ENCODE measurements at places on chromosomes 13 and 19. TPM values are rescaled to one million over a fixed set of nuclear protein-coding genes. Genes with fewer than 3 reads are reported as not detected.

NAPSA gene
- total RNA-seq: 6.0 TPM

BEST2 gene
- not detected for total RNA-seq

OR4F17 gene
- not detected for total RNA-seq

TNFSF9 gene
- total RNA-seq: 1.3 TPM

YJEFN3 gene
- total RNA-seq: 23.2 TPM

HPN gene
- 17.1 TPM for total RNA-seq

IGLON5 gene
- 18.0 TPM for total RNA-seq

GRCh38 chr13:35966024-35966423, 165.2 kb downstream of the DCLK1 start:
- H3K27me3 ChIP-seq: peaks cover 4% of the 10 kb centered on the region
- peaks cover 10% of the 10 kb centered on the region for H3K36me3 ChIP-seq
- H3K4me3 ChIP-seq: no peak overlapping the region
- no peak overlapping the region for H3K27ac ChIP-seq
- no peak for DNase-seq

DNA sequence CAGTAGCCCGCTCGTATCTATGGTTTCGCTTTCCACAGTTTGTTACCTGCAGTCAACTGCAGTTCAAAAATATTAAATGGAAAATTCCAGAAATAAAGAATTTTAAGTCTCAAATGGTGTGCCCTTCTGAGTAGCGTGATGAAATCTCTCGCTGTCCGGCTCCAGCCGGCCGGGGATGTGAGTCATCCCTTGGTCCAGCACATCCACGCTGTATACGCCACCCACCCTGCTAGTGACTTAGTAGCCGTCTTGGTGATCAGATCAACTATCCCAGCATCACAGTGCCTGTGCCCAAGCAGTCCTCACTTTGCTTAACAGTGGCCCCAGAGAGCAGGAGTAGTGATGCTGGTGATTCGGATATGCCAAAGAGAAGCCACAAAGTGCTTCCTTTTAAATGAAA, 40.0 kb downstream of the ZNF331 start:
- H3K27ac ChIP-seq: no peak overlapping the region
- no peaks in the 10 kb centered on the region for H3K27me3 ChIP-seq
- no peaks in the 10 kb centered on the region for H3K4me1 ChIP-seq
- H3K36me3 ChIP-seq: peaks cover 34% of the 10 kb centered on the region
- no peak for DNase-seq

GRCh38 chr19:11535792-11536595, 2.7 kb upstream of the CNN1 start:
- H3K27ac ChIP-seq: peak overlapping the region; percentile 57
- H3K36me3 ChIP-seq: no peaks in the 10 kb centered on the region
- H3K4me3 ChIP-seq: peak overlapping the region; percentile 73
- H3K4me1 ChIP-seq: peaks cover 10% of the 10 kb centered on the region

DNA sequence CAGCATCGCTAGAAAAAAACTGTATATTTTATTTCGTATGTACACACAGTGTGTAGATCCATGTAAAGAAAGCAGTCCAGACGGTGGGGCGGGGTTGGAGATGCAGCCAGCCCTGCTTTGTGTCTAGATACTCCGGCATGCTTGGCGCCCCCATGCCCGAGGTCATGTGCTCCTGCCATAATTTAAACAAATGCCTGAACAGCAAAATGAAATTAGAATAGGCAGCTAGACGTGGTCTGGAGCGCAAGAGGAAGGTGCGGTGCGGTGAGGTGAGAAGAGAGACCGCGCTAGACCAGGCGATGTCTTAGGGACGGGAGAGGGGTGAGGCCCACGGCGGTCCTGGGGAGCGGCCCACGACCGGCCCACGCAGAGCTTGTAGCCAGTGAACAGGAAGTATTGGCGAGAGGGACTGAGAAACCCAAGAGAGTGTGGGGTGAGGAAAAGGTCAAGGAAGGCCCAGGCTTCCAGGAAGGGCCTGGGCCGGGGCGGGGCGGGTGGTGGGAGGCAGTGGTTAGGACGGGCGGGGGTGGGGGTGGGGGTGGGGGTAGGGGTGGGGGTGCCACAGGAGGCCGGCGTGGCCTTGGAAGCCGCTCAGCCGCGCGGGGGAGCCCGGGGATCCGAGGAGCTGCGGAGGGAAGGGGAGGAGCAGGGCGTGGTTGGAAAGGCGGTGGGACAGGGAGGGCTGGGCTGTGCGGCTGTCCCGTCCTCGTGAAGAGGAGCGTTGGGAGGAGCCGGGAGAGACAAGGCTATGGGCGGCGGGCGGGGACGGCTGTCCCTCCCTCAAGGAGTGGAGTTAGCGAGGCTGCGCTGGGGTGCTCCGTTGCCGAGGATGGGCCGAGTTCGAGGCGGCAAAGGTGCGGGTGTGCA, 254.7 kb upstream of the SGCG start:
- peak overlapping the region; percentile 88 for H3K27ac ChIP-seq
- H3K27me3 ChIP-seq: peaks cover 3% of the 10 kb centered on the region
- H3K36me3 ChIP-seq: no peaks in the 10 kb centered on the region
- no peak for DNase-seq
- H3K4me1 ChIP-seq: peaks cover 5% of the 10 kb centered on the region
- peak overlapping the region; percentile 87 for H3K4me3 ChIP-seq
